ENCODE measurements at places on chromosomes 12 and 14. TPM values are rescaled to one million over a fixed set of nuclear protein-coding genes. Genes with fewer than 3 reads are reported as not detected.
A peak's percentile ranks its signal among the peaks of the same experiment; 100 is the strongest.

The PPP1R36 gene
- total RNA-seq, result 0.55 TPM

The PTPN21 gene
- total RNA-seq, result 10.5 TPM

The TRAFD1 gene
- 13.0 TPM for total RNA-seq

The SERPINA3 gene
- total RNA-seq, result 80.9 TPM

The MYL6B gene
- 334 TPM for total RNA-seq

The MMP14 gene
- 20.9 TPM for total RNA-seq

The B4GALNT1 gene
- 13.2 TPM for total RNA-seq

The P2RX2 gene
- total RNA-seq, result not detected

The ACOT6 gene
- not detected for total RNA-seq

The NEUROD4 gene
- not detected for total RNA-seq

The TAS2R19 gene
- not detected for total RNA-seq

- no peak overlapping the region for H3K4me3 ChIP-seq
- H3K27ac ChIP-seq, result no peak overlapping the region
- H3K27me3 ChIP-seq, result no peaks in the 10 kb centered on the region
- no peaks in the 10 kb centered on the region for H3K36me3 ChIP-seq
- no peaks in the 10 kb centered on the region for H3K4me1 ChIP-seq
These were observed 9.5 kb downstream of the FANCM start for GRCh38 chr14:45145214-45145613.

GRCh38 chr14:99686557-99687283 lies 2.6 kb downstream of the CYP46A1 start:
- H3K4me3 ChIP-seq, result no peak overlapping the region
- no peak for DNase-seq
- H3K27me3 ChIP-seq, result no peaks in the 10 kb centered on the region

DNA sequence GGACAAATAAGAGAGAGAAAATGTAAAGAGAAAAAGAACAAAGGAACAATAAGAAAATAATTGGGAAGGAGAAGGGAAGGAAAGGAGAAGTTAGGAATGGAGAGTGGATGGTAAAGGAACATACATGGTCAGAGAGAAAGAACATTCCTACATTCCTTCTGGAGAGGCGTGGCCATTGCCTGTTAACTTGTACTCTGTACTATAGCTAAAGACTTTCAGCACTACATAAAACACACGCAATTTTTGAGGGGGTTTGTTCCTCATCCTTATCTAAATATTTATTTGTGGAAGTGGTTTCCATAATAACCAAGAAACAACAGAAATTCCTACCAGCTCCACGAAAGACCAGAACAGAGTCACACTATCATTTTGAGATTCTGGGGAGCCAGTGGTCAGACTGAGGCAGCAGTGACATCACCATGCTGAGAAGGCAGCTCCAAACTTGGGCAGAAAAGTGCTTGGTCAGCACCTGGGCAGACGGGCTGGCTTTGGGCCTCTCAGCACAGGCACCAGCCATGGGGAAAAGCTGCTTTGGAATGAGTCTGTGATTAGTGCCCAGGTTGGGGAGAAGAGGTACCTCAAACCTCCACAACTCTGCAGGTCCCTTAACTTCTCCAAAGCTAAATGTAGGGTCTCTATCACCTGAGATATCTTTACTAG lies 125.9 kb upstream of the NTF3 start:
- no peak overlapping the region for H3K4me3 ChIP-seq
- no peak for DNase-seq
- H3K27me3 ChIP-seq, result no peaks in the 10 kb centered on the region
- no peaks in the 10 kb centered on the region for H3K36me3 ChIP-seq
- H3K27ac ChIP-seq, result no peak overlapping the region
- no peaks in the 10 kb centered on the region for H3K4me1 ChIP-seq

DNA sequence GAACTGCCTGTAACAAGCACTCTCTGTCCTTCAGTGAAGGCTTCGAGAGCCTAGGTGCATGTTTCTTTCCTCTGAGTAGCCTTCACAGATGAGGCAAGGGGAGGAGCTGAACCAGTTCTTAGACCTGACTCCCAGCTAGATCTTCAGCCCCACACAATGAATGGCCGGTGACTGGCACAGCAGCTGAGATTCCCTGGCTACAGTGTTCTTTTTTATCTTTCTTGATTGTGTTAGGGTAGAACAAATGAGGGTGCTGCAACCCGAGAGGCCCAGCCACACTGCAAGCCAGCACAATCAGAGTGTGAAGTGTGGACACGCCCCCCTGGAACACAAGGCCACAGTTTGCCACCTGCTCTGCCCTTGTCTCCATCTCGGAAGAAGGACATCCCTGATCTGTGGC lies 19.1 kb upstream of the COL2A1 start:
- peak; percentile 27 for DNase-seq
- no peak overlapping the region for H3K4me3 ChIP-seq
- H3K27ac ChIP-seq, result no peak overlapping the region

DNA sequence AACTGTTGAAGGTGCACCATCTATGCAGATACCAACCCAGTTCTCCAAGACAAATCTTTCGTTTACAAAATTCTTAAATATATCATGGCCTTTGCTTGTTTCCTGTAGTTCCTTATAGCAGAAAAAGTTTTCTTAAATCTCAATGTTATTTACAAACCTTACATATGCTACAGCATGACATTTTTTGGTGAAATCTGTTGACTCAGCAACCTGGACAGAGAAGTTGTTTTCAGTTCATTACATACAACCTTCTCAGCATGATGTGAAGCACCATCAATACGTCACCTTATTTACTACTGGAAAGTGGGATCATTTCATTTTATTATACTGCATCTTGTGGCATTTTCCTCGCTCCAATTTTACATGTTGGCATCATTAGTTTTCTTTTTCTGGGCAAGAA lies 231.9 kb downstream of the SLC16A7 start:
- H3K4me1 ChIP-seq, result no peaks in the 10 kb centered on the region
- no peak overlapping the region for H3K4me3 ChIP-seq
- no peaks in the 10 kb centered on the region for H3K36me3 ChIP-seq
- H3K27ac ChIP-seq, result no peak overlapping the region

DNA sequence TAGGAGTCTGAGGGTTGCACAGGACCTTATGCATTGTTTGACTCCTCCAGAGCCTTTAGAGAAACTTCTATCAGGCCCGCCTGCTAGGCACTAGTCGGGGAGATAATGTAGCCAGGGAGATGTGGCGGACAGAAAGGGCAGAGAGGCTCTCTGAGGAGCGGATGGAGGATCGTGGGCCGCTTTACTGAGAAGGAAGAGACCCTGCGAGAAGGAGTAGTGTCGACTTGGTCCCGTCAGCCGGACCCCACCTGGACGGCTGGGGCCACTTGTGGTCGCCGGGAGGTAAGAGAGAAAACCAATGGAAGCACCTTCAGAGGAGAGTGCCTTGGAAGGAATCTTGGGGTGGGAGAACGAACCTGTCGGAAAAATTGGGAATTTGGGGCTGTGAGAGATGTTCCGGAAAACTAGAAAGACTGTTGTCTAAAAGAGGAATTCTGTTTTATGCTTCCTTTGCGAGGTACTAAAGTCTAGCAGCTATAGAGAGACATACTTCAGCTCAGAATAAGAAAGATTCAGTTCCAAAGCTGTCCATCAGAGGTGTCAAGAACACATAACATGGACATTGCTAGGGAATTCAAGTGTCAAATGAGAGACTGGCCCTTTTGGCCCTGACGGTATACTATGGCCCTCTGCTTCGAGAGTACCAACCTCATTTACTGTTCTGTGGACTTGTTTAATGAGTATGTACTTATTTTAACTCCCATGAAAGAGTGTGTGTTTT lies 660 bp upstream of the MCRS1 start:
- H3K4me3 ChIP-seq, result peak overlapping the region; percentile 93
- H3K27ac ChIP-seq, result peak overlapping the region; percentile 89
- DNase-seq, result no peak
- H3K36me3 ChIP-seq, result peaks cover 11% of the 10 kb centered on the region
- peaks cover 50% of the 10 kb centered on the region for H3K4me1 ChIP-seq
- H3K27me3 ChIP-seq, result no peaks in the 10 kb centered on the region

GRCh38 chr12:123077298-123078119 lies 73.4 kb downstream of the PITPNM2 start:
- no peaks in the 10 kb centered on the region for H3K27me3 ChIP-seq
- DNase-seq, result no peak
- peaks cover 27% of the 10 kb centered on the region for H3K4me1 ChIP-seq
- H3K36me3 ChIP-seq, result no peaks in the 10 kb centered on the region

DNA sequence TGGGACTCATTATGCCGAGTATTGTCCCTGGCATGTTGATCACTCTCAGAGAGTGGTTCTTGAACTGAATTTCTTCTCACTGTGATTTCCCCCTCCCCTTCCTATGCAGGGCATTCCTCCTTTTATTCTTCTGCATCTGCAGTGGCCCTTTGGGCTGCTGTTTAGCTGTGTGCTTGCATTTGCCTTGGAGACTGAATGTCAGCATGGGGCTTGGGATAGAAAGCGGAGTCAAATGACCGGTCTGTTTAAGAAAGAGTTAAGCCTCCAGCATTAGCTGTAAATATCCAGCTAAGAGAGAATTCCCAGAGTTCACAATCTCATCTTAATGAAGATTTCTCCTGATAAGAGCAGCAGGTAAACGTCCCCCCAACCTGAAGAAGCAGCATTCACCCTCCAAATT lies 65.6 kb upstream of the RMST start:
- DNase-seq, result no peak
- H3K36me3 ChIP-seq, result no peaks in the 10 kb centered on the region
- no peak overlapping the region for H3K27ac ChIP-seq
- H3K27me3 ChIP-seq, result no peaks in the 10 kb centered on the region
- H3K4me1 ChIP-seq, result no peaks in the 10 kb centered on the region

DNA sequence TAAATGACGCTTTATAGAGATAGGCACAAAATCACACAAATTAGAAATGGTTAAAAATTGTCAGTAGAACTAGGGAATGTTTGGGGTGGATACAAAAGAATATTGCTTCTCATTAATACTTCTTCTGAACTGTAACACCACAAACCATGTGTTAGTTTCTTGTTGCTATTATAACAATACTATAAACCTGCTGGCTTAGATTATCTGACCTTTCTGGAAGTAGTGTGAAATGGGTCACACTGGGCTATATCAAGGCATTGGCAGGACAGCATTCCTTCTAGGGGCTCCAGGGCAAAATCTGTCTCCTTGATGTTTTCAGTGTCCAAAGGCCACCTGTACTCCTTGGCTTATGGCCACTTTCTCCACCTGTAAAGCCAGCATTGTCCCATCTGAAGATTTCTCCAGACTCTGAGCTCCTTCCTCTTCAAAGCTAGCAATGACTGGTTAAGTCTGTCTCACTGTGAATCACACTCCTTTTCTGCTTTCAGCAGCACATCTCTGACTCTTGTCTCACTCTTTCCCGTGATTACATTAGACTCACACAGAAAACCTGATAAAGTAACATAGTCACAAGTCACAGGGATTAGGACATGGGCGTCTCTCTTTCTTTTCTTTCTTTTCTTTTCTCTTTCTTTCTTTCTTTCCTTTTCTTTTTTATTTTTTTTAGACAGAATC lies 86.3 kb downstream of the SLC15A4 start:
- no peak for DNase-seq
- H3K27ac ChIP-seq, result no peak overlapping the region
- no peaks in the 10 kb centered on the region for H3K27me3 ChIP-seq
- H3K4me1 ChIP-seq, result no peaks in the 10 kb centered on the region
- H3K36me3 ChIP-seq, result no peaks in the 10 kb centered on the region
- H3K4me3 ChIP-seq, result no peak overlapping the region

DNA sequence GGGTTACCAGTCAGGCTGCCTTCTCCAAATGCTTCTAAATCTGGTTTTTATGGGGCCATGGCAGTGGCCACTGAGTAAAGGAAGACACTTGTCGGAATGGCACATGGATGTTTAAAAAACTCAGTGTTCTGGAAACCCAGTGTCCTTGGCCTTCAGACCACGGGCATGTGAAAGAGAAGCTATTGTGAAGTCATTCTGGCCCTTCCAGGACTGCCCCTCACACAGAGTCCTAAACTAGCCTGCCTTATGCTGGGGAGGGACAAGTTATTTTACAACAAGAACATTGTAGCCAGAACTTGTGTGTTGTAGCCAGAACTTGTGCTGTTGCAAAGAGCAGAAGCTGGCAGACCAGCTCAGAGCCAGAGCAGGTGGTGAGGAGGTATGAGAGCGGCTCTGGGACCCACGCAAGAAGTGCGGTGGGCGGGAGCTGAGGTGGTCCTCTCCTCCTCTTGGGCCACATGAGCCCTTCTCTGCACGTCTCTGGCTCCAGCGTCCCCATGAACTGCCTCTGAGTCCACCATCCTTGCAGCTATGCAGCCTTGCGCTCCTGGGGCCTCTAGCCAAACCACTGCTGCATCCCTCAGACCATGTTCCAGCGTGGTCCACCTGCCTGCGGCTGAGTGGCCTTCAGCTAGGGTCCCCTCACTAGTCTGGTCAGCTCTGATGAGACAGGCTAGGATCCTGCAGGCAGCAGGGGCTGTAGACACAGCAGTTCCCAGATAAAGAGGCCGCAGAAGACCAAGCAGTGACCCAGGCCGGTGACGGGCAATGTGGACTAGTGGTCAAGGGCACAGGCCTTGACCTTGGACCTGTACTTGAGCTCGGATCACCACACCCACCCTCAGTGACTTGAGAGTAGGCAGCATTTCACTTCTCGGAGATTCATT lies 32.5 kb downstream of the MMAB start:
- H3K36me3 ChIP-seq, result no peaks in the 10 kb centered on the region
- no peak overlapping the region for H3K4me3 ChIP-seq
- no peak overlapping the region for H3K27ac ChIP-seq
- no peak for DNase-seq
- no peaks in the 10 kb centered on the region for H3K4me1 ChIP-seq
- H3K27me3 ChIP-seq, result no peaks in the 10 kb centered on the region

DNA sequence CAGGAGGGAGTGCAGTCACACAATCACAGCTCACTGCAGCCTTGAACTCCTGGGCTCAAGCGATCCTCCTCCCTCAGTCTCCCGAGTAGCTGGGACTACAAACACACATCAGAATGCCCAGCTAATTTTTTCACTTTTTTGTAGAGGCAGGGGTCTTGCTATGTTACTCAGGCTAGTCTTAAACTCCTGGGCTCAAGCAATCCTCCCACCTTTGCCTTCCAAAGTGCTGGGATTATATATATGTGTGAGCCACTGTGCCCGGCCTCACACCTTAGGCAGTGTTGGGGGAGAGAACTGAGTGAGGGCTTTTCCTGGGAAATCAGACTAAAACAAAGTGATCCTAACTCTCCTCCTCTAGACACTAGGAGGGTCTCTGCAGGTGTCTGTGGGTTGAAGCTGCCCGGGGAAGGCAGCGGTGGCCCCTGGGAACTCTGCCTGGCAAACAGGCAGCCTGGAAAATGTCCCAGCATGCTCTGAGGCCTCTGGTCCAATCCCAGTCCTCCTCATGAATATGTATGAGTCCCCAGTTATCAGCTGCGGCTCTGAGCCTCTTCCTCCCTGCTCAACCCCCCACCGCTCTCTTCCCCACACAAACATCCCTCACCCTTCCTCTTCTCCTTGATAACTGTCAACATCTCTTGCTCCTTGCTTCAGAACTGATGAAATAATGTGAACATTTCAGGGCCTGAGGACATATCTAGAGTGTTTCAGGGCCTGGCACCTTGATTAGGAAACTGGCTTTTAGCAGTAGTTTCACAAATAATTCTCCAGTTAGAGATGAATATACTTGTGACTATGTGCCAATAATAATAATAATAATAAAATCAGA lies 7.9 kb upstream of the NAA25 start:
- peak overlapping the region; percentile 28 for H3K4me3 ChIP-seq
- H3K4me1 ChIP-seq, result peaks cover 7% of the 10 kb centered on the region
- peak; percentile 71 for DNase-seq
